ENCODE measurements at places on chromosomes 16 and 17.

DNA sequence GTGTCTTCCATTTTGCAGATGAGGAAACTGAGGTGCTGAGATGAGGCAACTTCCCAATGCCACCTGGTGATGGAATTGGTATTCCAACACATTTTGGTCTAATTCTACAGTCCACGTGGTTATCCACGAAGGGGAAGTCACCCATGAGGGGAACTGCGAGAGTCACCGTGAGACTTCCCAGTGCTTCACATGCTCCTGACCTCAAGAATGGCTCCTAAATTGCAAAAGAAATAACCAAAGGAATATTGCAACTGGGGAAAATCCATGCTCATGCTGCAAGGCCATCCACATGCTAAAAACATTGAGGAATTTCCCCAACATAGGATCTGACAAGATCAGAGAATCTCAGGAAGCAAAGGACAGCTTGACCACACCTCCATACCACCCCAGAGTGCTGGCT is 153.9 kb downstream of the HS3ST3B1 start:
- DNase-seq: no peak

DNA sequence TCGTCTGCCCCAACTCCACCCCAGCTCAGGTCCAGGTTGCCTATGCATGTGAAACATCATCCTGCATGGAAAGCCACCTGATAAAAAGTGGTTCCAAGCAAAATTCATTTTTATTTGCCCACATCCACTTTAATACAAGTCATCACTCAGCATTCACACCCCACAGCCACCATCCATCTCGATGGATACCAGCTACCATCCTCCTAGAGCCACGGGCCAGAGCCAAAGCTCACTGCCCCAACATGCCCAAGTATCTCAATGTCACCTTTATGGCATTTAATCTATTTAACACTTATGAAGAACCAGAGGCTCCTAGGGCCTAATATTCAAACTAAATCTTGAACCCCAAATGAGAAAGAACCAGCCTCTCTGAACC is 70.5 kb downstream of the COPRS start:
- DNase-seq: no peak

DNA sequence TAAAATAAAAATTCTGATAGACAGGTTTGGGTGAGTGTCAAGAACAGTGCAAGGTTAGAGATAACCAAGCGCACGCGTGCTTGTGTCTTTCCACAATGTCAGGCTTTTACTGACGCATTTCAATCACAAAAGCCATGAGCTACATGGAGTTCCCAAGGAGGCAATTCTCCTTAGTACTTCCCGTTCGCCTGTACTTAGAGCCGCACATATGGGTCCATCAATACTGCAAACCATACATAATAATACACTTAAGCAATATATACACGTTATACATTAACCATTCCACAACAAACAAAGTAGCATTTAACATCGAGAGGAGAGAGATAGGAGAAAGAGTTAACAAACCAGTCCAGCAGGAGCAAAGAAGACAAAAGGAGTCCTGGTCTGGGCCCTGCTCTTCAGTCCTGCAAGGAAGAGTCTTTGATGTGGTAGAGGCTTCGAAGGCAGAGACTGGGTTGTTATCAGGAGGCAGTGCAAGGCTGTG is 11.9 kb upstream of the GPRC5C start:
- DNase-seq: no peak

DNA sequence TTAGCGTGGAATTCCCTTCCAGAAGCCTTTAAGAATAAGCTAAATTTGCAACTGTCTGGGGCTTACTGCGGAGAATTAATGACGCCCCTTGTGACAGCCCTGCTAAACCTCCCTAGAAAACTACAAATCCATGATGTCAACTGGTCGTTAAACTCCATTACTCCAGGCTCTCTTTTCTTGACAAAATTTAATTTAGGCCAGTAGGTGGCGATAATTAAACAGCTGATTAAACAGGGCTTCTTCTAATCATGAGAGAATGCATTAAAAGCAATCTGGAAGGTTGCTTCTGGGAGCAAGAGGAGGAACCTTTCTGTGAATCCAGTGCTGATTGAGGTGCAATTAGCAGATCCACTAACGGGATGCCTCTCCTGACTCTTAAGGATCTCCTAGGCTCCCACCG is 8.1 kb upstream of the NLRP1 start:
- no peak for DNase-seq

GRCh38 chr16:58409316-58409973 is 17.2 kb downstream of the GINS3 start:
- no peak for DNase-seq

DNA sequence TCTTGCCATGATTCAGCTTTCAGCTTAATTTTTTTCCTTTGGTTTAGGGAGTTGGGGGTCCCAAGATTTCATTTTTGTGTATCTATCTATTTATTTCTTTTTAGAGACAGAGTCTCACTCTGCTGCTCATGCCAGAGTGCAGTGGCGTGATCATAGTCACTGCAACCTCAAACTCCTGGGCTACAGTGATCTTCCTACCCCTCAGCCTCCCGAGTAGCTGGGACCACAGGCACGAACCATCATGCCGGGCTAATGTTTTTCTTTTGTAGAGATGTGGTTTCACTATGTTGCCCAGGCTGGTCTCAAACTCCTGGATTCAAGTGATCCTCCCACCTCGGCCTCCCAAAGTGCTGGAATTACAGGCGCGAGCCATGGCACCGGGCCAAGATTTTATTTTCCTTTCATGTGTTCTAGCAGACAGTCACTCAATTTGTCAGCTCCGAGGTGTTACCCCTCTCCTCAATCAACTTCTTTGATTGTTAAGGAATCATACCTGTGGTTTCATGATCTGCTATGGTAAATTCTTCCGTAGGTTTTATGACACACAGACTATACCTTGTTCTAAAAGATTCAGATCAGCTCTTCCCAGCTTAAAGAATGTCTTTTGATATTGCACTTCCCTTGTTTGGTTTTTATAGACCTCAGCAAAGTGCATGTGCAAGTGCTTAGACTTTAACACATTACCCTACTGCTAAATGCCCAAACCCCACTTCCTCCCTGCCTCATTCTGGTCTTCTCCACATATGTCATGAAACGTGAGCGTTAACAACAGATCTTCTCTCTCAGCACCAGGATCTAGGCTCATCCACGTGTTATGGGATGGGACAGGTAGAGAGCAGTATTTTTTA is 13.0 kb downstream of the UNC45B start:
- DNase-seq: no peak

- DNase-seq: no peak
Measured at GRCh38 chr17:34443619-34444469, 80.8 kb upstream of the CCL1 start.

- DNase-seq: no peak
Measured at GRCh38 chr16:29696881-29697331, 17.9 kb downstream of the QPRT start.

- DNase-seq: no peak
Measured at GRCh38 chr16:12543700-12544476, 259.8 kb downstream of the CPPED1 start.

GRCh38 chr16:3735541-3735940 is 18.2 kb upstream of the TRAP1 start:
- no peak for DNase-seq

- DNase-seq: no peak
Measured at GRCh38 chr16:24497440-24497839, 41.9 kb upstream of the RBBP6 start.

DNA sequence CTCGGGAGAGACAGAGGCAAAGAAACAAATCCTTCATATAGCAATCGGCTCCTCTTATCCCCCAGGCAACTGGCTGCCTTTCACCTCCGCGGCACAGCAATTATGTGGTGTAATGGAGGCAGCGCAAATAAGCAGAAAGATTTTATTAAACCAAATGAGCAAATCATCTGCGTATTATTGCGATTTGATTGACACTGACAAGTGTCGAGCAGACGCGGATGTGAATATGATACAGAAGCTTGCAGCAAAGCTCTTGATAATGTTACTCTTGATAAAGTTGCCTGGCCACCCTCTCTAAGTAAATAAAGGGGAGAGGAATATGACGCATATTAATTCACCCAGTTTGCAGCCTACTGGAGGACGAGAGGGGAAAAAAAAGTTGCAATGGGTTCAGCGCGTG is 26.5 kb upstream of the AKTIP start:
- no peak for DNase-seq

DNA sequence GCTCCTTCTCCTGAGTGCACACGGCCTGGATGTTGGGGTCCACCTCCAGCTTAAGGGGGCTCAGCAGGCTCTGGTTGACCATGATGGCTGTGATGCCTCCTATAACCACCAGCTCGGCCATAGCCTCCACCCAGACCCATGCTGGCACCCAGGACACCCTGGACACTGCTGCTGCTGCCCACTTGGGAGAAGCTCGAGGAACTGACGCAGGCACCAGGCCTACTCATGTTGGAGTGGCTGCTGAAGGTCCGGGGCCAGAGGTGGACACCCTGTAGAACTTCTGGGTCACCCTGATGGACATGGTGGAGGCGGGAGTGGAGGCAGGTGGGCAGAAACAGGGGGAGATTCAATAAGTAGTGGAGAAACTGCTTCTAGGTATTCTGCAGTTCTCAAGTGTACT is 28.0 kb downstream of the IKZF3 start:
- no peak for DNase-seq

DNA sequence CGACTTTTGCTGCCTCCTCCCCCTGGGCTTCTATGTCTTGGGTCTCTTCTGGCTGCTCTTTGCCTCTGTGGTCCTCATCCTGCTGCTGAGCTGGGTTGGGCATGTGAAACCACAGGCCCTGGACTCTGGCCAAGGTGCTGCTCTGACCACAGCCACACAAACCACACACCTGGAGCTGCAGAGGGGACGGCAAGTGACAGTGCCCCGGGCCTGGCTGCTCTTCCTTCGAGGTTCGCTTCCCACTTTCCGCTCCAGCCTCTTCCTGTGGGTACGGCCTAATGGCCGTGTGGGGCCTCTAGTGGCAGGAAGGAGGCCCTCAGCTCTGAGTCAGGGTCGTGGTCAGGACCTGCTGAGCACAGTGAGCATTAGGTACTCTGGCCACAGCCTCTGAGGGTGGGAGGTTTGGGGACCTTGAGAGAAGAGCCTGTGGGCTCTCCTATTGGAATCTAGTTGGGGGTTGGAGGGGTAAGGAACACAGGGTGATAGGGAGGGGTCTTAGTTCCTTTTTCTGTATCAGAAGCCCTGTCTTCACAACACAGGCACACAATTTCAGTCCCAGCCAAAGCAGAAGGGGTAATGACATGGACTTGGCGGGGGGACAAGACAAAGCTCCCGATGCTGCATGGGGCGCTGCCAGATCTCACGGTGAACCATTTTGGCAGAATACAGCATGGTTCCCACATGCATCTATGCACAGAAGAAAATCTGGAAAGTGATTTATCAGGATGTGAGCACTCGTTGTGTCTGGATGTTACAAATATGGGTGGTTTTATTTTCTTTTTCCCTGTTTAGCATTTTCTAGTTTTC is 2.3 kb downstream of the GP1BA start:
- DNase-seq: no peak

DNA sequence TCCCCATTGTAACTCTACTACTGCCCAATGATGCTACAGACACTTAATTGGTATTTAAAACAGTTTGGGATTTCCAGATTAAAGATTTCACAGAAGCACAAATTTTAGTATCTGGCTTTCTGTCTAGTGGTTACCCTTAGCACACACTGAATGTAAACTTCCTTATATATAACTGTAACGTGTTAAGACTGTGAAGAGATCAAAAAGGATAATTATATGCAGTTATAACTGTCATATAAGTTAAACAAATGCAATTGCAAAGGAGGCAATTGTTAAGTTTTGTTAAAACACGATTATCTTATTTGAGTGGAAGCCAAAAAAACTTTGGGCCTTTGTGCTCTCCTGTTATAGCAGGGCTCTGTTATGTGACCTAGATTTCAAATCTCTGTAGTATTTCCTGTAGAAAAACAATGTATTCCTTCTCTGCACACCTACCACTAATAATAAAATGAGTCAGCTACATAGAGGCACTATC is 147.9 kb downstream of the STXBP4 start:
- DNase-seq: no peak

Measured in activated effector memory CD4-positive, alpha-beta T cell treated with Interleukin-2 at 50 U/mL for 16 hours (primary cell).